ENCODE measurements at places on chromosomes 2 and 18.

DNA sequence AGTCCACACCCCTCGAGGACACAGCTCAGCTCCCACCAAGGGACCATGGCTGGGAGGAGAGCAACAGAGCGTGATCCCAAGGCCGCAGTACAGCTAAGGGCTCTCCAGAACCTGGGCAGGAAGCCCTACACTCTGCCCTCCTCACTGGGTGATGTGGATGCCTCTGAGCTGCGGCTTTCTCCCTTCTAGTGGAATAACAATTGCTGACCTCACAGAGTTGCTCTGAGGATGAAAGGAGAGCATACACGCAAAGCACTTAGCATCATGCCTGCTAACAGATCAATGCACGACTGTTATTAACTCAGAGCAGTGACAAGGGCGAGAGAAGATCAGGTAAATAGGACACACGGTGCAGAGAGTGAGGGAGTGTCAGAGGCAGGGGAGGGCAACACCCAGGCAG, 74.2 kb downstream of the ZFP36L2 start:
- DNase-seq: no peak

- DNase-seq: no peak
Measured at GRCh38 chr2:169303579-169304305, 58.6 kb downstream of the LRP2 start.

DNA sequence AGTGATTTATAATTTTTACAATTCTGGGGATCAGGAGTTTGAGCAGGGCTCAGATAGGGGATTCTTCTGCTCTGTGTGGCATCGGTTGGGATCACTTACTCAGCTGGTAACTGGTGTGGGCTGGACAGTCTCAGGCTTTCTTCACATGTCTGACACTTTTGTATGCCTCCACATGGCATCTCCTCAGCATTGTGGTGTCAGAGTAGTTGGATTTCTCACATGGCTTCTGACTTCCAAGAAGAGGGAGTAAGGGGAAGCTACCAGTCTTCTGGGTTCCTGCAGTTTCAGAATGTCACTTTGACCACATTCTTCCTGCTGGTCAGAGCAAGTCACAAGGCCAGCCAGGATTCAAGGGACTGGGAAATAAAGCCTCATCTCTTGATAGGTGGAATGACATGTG, 55.6 kb downstream of the NCOA1 start:
- DNase-seq: no peak

GRCh38 chr2:215751200-215751910, 262.0 kb downstream of the MREG start:
- DNase-seq: no peak

GRCh38 chr2:242011167-242011513, 141.6 kb downstream of the RTP5 start:
- DNase-seq: no peak

- DNase-seq: no peak
Measured at GRCh38 chr2:127579231-127579630, 43.7 kb downstream of the MYO7B start.

- DNase-seq: no peak
Measured at GRCh38 chr2:63678551-63678950, 89.8 kb downstream of the MDH1 start.

- no peak for DNase-seq
Measured at GRCh38 chr18:59783138-59783537, 85.9 kb upstream of the CCBE1 start.

GRCh38 chr2:201642086-201642578, 1.2 kb downstream of the TMEM237 start:
- no peak for DNase-seq

DNA sequence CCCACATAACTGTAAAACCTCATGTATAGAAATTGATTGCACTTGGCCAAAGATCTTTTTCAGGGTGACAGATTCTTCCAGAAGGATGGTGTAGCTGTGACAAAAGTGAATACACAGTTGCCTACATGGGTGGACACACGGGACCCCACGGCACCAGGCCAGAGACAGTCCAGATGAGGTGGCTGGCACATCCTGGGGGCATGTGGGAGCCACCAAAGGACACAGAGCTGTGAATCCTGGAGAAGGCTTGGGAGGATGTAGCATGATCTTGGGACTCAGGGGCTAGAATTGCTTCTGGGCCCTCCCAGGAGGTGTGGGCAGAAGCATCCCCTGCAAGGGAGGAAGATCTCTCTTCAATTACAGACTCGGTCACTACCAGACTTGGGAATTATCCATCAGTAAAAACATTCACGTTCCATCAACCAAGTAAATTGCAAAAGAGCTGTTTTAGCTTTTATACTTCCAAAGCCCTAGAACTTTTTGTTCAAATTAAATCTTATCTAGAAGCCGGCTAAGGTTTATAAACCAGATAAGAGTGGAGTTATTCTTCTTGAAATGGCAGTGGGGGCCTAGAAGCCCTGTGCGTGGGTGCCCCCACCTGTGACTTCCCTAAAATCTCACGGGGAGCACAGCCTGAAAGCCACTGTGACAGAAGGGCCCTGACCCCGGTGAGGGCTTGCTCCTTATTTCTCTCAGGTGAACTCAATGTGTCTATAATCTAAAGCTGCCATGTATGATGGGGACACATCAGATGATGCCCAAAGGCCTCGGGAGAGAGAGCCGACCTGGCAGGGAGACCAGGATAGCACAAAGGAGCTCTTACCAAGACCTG, 81.7 kb downstream of the SEPTIN10 start:
- no peak for DNase-seq

DNA sequence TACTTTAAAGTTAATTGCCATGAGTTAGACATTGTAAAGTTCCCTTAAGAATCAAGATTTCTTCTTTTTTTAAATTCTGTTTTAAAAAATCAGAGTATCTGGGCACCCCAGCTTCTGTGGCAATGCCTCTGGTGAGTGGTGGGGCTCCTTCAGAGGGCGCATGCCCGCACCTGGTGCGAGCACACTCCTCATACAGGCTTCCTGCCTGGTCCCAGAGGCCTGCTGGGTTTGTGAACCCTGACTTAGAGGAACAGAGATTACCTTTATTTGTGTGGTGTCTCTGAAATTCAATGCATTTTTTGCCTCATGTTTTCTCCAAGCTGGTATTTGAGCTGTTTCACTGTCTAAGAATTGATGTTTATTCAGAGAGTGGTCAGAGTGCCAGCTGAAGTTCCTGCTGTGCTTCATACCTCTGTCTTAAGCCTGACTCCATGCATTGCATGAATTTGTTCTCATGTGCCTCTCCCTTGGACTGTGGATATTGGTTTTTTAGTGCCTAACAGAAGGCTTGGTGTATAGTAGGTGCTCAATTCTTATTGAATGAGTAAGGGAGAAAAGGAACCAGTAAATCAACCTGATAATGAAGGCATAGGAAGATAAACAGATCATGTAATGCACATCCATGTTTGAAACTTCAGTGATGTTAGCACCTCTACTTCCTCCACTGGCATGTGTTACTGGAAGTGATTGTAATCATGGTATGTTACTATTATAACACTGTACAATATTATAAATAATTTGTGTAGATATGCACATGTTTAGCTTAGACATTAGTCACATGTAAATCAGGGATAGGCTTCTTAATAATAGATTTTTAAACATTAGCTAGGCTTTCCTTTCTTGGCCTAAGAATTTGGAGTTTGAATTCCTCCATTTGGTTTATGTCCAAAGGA, 29.0 kb downstream of the PHLPP1 start:
- no peak for DNase-seq

GRCh38 chr2:101818531-101819451, 121.3 kb downstream of the MAP4K4 start:
- DNase-seq: no peak

GRCh38 chr2:5401115-5401657, 291.0 kb upstream of the SOX11 start:
- DNase-seq: no peak

GRCh38 chr2:23506531-23507266, 121.7 kb downstream of the KLHL29 start:
- DNase-seq: no peak

- no peak for DNase-seq
Measured at GRCh38 chr2:173184031-173185004, 108.7 kb downstream of the MAP3K20 start.

- DNase-seq: no peak
Measured at GRCh38 chr2:20110876-20111275, 59.4 kb upstream of the LAPTM4A start.

GRCh38 chr2:199772035-199772976, 78.7 kb downstream of the FTCDNL1 start:
- no peak for DNase-seq

GRCh38 chr2:197514754-197515153, 1.1 kb upstream of the MOB4 start:
- DNase-seq: no peak

- DNase-seq: no peak
Measured at GRCh38 chr2:98063291-98063854, 23.6 kb upstream of the VWA3B start.

DNA sequence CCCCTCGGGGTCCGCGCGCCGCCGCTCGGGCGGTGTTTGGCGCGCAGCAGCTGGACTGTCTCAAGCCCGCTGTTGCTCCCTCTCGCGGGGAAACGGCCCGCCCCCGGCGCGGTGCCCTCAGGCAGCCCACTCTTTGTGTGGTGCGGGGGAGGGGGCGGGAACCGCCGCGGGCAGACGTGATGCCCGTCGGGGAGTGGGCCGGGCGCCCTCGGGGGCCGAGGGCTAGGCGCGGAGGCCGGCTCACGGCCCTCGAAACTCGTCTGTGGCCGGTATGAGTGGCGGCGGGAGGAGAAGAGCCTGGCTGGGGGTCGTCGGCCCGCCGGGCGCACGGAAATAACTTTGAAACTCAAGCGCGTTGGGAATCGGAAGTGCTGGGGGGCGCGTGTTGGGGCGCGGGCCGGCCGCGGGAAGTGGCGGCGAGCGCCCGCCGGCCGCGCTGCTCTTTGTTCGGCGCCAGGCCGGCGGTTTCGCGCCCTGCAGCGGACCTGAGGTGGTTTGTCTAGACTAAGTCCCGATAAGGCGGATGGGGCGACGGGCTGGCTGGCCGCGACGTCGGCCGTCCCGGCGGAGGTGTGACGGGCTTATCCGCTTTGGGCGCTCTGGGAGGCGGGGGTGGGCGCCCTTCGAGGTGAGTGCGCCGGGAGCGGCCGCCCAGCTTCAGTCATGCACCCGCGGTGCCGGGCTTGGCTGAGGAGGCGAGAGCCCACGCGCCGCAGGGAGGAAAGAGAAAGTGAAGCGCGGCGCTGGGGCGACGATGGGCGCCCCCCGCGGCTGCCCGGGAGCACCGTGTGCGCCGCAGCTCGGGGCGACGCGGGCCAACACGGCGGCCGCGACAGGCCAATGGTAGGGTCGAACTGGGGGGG, 679 bp downstream of the PTMA start:
- peak; percentile 15 for DNase-seq

GRCh38 chr18:58438958-58439300, 190.0 kb downstream of the ALPK2 start:
- no peak for DNase-seq

DNA sequence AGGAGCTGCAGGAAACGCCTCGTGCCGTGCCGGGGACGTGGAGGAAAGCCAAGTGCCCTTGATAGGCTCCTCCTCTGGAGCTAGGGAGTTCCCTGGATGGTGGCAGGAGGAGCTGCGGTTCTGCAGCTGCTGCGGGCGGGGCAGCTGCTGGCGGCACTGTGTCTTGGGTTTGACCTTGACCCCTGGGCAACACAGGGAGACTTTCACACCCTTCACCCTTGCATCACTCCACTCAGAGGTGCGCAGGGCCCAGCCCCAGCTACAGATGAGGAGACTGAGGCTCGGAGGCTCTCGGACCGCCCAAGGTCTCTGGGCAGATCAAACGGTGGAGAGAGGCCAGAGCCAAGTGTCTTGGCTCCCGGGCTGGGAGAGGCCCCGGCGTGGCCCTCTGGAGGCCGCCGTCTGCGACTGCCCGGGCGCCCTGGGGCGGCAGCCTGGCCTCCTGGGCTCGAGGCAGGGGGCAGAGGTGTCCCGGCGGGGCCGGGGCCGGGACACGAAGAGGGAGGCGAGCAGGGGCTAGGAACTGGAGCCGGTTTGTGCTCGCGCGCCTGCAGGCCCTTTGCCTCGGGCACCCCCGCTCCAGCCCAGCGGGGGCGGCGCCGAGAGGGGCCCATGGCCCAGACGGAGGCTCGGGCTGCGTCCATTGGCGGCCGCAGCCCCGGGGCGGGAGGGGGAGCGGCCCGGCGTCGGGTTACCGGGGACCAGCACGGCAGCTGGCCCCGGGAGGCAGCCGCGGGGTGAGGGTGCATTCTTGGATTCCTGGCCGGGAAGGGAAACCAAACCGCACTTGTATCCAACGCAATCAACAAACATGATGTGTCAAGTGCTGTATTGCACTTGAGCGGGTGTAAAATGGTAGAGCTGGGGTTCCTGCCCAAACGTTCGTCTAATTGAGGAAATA, 129.6 kb upstream of the SLC1A4 start:
- DNase-seq: no peak

GRCh38 chr2:61469424-61470121, 1.3 kb downstream of the USP34 start:
- no peak for DNase-seq

DNA sequence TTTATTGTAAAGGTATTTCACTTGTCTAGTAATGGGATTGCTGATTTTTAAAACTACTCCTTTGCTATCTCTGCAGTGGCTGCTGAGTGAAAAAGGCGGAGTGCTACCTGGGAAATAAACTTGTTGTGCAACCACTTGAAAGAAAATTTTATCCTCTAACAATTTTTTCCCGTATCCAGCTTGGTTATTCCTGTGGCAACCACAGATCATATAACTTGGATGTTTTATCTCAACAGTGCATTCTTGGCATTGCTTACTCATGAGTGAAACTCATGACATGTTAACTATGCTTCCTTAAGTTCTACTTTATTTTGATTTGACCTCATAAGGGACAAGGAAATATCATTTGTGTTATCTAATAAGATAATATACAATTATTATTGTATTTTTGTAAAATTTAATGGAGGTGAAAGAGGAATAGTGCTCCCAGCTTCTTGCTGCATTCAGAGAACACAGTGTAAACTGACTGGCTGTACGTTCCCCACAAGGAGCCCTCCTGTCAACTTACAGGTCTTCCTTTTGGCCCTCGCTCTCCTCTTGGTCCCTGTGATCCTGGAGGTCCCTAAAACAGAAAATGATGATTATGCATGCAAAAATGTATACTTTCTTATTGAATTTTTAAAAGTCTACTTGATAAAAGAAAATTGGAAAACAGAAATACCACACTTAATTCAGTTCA, 82.7 kb downstream of the COL5A2 start:
- no peak for DNase-seq

DNA sequence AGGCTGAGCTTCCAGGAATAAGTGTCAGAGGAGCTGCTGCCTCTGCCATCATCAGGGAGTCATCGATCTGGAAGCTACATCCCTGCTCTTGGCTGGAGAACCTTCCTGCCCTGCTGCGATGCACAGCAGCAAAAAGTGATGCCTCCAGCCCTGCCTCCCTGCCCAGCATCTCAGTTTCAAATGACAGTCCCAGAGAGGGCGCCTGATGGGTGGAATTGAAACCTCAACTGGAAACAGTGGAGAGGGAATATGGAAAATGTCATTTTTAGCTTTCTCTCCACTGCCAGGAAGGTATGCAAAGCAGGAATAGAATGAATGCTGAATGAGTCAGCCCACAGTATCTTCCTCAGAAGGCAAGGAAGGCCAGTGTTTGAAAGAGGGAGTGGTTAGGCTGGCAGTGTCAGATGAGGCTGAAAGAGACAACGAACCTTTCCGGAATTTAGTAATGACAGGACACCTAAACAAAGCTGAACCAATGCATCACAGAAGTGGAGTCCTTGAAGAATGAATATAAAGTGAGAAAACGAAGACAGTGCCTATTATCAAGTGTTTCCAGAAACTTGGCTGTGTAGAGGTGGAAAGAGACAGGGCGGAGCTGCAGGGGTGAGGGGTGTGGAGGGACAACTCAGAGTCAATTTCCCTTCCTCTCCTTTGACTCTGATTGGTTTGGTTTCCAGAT, 153.9 kb upstream of the NDUFV2 start:
- DNase-seq: no peak

GRCh38 chr2:106356291-106356690, 111.9 kb downstream of the RGPD3 start:
- no peak for DNase-seq
